ENCODE measurements at places on chromosomes 6 and 20.

GRCh38 chr20:4193069-4193452, 177.7 kb upstream of the RNF24 start:
- no peak for DNase-seq

DNA sequence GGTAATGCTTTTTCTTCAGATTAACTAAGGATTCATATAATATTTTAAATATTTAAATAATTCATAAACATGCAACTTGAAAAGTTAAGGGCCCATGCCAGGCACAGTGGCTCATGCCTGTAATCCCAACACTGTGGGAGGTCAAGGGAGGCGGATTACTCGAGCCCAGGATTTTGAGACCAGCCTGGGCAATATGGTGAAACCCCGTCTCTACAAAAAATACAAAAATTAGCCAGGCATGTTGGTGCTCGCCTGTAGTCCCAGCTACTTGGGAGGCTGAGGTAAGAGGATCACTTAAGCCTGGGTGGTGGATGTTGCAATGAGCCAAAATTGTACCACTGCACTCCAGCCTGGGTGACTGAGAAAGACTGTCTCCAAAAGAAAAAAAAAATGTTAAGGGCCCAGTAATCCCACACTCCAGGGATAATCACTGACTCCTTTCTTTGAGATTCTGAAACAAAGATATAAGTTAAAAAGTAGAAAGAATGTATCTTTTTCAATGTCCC, 7.9 kb upstream of the RIN2 start:
- no peak for DNase-seq

DNA sequence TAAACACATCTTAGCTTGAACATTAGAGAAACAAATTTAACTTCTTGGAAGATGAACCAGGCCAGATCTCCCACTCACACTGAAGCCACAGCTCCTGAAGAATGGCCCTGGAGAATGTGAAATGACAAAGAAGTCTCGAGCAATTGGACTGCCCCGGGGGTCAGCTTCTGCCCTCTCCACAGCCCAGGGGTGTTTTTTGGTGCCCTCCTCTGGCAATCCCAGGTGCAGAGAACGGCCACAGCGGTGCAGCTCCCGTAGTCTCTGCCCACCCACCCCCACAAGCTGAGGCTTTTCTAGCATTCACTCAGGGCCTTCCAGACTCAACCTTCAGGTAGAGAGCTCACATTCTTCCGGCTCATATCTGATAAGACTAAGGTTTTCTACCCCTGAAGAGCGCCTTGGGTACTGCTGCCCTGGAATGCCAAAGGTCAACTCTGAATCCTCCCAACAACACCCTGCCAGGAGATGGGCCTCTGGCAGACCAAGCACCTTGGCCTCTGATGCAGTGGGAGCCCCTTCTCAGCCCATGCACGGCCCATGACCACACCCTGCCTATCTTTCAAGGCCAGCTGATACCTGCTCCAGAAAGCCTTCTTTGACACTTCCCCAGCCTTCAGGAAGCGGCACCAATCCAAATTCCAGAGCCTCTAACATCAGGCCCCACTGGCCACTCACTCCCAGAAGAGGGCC, 208.3 kb downstream of the SYNDIG1 start:
- DNase-seq = no peak

DNA sequence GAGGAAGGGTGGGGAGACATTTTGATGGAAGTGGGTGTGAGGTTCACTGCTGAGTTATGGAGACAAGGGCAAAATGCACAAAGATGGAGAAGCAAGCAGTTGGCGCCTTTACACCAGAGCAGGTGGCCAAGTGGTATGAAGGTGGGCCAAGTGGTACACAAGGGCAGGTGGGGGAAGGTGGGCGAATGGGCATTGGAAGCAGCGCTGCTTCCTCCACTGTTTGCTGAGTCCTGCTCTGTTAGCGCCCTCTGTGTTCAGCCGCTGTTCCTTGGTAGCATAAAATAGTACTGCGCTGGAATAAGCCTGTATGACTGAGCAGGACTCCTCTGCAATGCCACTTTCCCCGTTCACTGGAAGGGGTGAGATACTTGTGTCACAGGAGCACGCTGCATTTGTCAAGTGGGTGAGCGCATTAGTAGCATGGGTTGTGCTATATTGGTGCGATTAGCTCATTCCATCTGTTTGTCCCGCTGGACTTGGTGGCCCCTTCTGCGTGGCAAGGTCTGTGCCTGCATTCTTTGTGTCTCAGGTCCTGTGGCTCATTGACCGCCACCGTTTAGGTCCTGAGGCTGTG, 116.4 kb downstream of the TOX2 start:
- no peak for DNase-seq

GRCh38 chr20:54345821-54346220, 129.6 kb upstream of the DOK5 start:
- DNase-seq = no peak

DNA sequence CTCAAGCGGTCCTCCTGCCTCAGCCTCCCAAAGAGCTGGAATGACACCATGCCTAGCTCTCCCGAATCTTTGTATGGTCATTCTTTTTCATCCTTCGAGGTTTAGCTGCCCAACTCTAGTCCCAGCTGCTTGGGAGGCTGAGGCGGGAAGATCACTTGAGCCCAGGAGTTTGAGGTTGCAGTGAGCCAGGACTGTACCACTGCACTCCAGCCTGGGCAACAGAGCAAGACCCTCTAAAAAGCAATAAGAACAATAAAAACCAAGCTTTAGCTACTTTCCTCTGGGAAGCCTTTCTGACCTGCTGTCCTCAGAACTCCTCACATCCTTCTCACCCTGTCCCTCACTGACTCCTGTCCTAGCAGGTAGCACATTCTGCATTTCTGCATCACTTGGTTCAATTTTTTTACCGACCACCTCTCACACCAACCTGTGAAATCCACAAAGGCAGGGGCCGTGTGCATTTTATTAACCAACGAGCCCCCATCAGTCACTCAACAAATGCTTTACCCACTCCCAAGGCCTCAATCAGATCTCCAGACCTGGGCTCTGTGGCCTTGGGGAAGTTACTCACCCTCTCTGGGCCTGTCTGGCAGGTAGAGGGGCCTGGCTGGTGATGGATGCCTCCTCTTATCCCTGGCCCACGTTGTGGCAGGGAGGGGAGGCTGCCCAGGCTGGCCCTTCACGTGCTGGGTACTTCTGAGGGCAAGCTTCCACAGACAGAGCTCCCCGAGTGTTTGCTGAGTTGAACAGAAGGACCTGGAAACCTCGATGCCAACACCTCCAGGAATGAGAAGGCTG, 14.7 kb upstream of the SRC start:
- DNase-seq = no peak

GRCh38 chr20:45771182-45771759, 20.4 kb downstream of the WFDC3 start:
- peak; percentile 90 for DNase-seq

GRCh38 chr20:44034965-44035635, 120.4 kb downstream of the TOX2 start:
- no peak for DNase-seq

GRCh38 chr6:71486461-71486860, 197.8 kb downstream of the OGFRL1 start:
- DNase-seq = no peak

DNA sequence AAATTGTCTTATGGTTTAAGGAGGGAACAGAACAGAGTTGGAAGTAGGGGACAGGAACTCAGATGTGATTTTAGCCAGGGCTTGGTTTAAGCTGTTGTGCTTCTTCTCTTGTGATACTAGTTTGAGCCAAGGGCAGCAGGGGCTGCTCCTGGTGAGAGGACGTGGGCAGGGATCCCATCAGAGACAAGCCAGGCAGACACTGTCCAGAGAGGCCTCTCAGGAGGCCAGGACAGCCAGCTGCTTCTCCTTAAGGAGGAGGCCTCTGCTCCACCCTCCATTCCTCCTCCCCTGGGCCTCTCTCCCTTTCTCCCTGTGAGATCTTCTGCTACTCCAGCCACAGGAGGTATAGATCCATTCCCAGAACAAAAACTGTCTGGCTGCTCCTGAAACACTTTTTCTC, 108.4 kb upstream of the MLN start:
- DNase-seq = no peak

DNA sequence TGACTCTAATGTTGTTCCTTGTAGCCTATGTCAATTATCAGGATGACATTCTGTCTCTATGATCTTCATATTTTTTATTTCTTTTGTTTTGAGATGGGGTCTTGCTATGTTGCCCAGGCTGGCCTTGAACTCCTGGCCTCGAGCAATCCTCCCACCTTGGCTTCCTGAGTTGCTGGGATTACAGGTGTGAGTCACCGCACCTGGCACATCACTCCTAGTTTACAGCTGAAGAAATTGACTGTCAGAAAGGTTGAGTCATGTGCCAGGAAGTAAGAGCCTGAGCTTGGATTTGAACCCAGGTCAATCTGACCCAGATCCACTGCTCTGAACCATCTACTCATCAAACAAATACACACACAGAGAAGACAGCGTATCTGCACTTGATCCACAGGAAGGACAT, 14.4 kb downstream of the PPP1R3G start:
- no peak for DNase-seq

DNA sequence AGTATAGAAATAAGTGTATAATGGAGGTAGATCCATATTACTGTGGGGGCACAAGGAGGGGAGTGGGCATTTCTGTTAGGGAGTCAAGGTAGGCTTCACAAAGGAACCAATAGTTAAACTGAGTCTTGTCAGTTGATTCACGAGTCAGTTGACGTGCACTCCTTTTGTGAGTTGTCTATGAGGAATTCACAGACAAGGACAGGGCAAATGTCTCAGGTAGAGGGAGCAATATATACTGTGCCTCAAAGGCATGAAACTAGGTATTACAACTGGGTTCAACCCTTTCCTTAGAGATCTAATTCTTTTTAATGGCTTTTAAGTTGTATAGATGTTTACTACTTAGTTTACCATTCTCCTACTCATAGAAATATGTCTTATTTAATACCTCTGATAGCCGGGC, 11.0 kb downstream of the TMEM14C start:
- DNase-seq = no peak

DNA sequence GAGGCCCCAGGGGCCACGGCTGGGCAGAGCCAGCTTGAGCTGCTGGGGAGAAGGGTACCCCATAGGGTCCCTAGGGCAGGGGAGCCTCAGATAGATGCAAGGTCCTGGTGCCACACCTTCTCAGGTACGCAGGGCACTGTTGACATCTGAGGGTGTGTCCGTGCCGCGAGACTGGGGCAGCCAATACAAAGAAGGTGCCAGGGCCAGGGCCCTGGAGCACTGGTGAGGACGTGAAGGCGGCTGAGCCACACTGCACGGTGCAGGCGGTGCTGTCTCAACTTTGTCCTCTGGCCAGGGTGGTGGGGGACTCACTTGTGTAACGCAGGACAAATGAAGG, 649 bp upstream of the LRRC73 start:
- no peak for DNase-seq

DNA sequence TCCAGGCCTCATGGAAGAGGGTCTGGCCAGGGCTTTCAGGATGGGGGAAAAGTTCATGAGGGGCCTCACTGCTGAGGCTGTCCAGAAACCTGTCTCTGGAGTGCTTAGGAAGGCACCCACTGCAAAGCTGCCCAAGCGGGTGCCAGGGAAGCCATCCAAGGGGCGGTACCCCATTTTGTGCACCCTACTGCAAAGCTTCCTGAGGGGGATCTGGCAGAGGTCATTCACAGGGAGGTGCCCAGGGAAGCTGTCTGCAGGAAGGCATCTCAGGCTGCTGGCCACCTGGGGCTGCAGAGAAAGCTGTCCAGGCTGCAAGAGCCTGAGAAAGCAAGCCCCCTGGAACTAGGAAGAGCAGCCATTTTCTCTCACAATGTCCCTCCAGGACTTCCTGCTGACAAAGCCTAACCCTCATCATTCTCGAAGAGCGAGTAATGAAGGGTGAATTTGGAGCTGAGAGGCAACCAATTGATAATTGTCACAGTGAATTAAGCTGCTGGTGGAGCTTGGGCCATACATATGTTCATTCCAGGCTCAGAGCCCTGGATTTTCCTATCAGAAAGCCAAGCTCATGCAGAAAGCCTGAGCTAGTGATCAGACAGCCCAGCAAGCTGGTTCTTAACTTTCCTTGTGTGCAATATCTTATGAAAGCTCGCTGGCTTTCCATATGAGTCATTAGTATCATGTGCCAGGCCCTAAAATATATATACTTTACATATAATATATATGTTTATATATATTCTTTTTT, 62.2 kb upstream of the SLC22A16 start:
- no peak for DNase-seq

DNA sequence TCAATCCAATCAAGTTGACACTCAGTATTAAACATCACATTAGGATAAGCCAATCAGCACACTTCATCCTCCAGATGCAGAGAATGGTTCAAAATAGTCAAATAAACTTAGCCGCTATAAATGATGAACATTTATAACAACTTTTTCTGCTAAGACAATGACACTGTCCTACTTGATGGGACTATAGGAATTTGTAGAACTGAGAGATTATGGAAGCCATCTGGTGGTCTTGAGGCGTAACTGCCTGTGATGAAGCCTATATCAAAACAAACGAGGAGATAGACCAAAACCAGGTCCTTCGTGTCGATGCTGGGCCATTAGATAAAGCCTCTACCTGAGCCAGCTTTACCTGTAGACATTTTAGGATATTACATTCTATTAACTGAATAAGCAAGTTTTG, 631.1 kb downstream of the COL12A1 start:
- peak; percentile 69 for DNase-seq

- DNase-seq = no peak
Observed at GRCh38 chr6:17653198-17653882, 53.2 kb downstream of the FAM8A1 start.

DNA sequence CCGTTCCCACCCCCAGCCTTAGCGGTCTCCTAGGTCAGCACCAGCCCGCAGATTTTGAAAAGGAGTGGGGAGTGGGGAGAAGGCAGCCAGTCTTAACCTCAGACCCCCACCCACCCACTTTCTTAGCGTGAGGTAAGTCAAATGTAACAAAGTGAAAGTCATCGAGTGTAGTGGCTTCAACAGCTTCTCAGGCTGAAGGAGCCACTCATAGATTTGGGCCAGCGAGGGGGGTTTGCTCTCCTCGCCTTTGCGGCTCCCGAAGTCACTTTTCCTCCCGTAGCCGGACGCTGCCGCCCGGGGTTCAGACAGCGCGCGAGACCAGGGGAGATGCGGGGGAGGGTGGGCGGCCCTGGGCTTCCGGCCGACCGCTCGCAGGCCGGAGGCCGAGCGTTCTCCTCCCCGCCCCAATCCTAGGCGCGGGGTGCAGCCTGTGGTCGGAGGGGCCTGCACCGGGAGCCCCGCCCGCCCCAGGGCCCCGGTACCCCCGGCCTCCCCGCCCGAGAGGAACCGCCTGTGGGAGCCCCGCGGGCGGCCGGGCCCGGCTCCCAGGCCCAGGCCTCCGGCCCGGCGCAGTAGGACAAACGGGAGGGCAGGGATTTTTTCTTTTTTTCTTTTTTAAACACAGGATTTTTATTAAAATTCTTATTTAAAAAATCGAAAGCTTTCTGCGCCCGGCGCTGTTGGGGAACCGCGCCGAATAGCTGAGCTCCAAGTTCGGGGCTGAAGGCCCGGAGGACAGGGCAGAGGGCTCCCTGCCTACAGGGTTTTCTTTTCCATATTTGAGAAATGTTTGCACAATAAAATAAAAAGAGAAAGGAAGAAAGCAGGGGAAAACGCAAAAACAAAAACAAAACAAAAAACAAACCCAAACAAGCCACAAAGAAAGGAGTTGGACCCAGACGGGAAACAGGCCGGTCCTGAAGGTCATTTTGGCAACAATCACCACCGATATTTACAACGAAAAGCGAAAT, 3.2 kb downstream of the NKX2-2 start:
- no peak for DNase-seq

- DNase-seq = no peak
Observed at GRCh38 chr6:93048381-93048780, 371.0 kb downstream of the EPHA7 start.
